ENCODE measurements at places on chromosomes 6 and 20. TPM values are rescaled to one million over a fixed set of nuclear protein-coding genes. Genes with fewer than 3 reads are reported as not detected.

DNA sequence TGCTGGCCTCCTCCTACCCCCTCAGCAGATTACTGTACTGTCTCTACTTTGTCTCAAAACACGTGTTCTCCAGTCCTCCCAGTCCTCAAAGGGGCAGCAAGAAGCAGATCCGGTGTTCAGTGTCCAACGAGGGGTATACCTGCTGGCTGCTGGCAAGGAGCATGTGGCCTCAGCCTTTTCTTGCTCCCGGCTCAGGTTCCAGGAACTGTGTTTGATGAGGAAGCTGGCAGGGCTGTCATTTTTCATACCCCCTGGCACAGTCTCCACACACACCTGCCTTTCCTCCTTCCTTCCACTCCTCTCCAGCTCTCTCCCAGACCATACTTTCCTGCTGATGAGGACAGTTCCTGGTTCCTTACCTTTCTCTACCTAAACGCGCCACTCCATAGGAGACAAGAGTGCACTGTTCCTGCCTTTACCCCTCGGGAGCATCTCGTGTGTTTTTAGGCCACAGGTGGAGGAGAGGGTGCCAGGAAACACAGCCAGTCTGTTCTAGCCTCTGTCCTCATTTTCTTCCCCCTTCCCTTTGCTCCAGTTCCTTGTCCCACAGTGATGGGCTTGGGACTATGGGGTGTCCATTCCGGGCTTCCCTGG, 77.2 kb downstream of the SSR1 start:
- no peak for DNase-seq
- H3K4me3 ChIP-seq = no peak overlapping the region
- no peaks in the 10 kb centered on the region for H3K27me3 ChIP-seq
- H3K27ac ChIP-seq = no peak overlapping the region
- no peaks in the 10 kb centered on the region for H3K36me3 ChIP-seq

GRCh38 chr6:163406366-163406765, 8.2 kb upstream of the QKI start:
- no peak for DNase-seq
- no peaks in the 10 kb centered on the region for H3K27me3 ChIP-seq
- no peak overlapping the region for H3K4me3 ChIP-seq
- H3K36me3 ChIP-seq = no peaks in the 10 kb centered on the region

GRCh38 chr6:25084508-25084833, 148.7 kb upstream of the RIPOR2 start:
- no peaks in the 10 kb centered on the region for H3K4me1 ChIP-seq
- H3K4me3 ChIP-seq = no peak overlapping the region
- H3K36me3 ChIP-seq = no peaks in the 10 kb centered on the region

GRCh38 chr6:20723236-20723635, 189.0 kb downstream of the CDKAL1 start:
- no peak overlapping the region for H3K27ac ChIP-seq
- no peaks in the 10 kb centered on the region for H3K27me3 ChIP-seq
- no peak for DNase-seq
- H3K4me1 ChIP-seq = no peaks in the 10 kb centered on the region
- H3K36me3 ChIP-seq = no peaks in the 10 kb centered on the region

- no peak overlapping the region for H3K4me3 ChIP-seq
- H3K27me3 ChIP-seq = no peaks in the 10 kb centered on the region
- H3K4me1 ChIP-seq = no peaks in the 10 kb centered on the region
- no peak for DNase-seq
Observed at GRCh38 chr6:25875563-25875905, 1.5 kb upstream of the SLC17A3 start.

GRCh38 chr20:7926767-7927166, 13.5 kb downstream of the HAO1 start:
- no peaks in the 10 kb centered on the region for H3K27me3 ChIP-seq
- no peaks in the 10 kb centered on the region for H3K36me3 ChIP-seq
- DNase-seq = peak; percentile 30
- no peak overlapping the region for H3K27ac ChIP-seq
- no peaks in the 10 kb centered on the region for H3K4me1 ChIP-seq

GRCh38 chr20:22928679-22929078, 106.4 kb upstream of the SSTR4 start:
- DNase-seq = no peak
- no peaks in the 10 kb centered on the region for H3K27me3 ChIP-seq
- no peak overlapping the region for H3K4me3 ChIP-seq
- no peaks in the 10 kb centered on the region for H3K4me1 ChIP-seq

GRCh38 chr6:157912326-157912725, 69.3 kb upstream of the SYNJ2 start:
- H3K4me1 ChIP-seq = peaks cover 41% of the 10 kb centered on the region
- DNase-seq = peak; percentile 53
- H3K27me3 ChIP-seq = no peaks in the 10 kb centered on the region
- H3K4me3 ChIP-seq = no peak overlapping the region

DNA sequence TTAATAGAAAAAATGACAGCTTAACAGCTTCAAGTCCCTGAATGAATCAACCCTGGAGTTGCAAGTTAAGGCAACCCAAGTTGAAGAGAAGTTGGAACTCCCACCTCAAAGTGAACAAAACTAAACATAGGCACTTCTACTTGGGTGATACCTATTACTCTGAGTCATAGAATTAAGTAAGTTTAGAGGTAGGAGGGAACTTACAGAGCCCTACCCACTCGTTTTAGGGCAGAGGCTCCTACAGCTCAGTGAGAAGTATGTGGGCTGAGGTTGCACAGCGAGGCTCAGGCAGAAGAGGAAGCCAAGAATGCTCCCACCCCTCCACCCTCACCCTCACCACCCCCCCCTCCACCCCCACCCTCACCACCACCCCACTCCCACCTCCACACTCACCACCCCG, 42.2 kb downstream of the NFATC2 start:
- H3K4me3 ChIP-seq = no peak overlapping the region
- no peaks in the 10 kb centered on the region for H3K36me3 ChIP-seq
- H3K27me3 ChIP-seq = no peaks in the 10 kb centered on the region
- H3K4me1 ChIP-seq = peaks cover 8% of the 10 kb centered on the region
- no peak overlapping the region for H3K27ac ChIP-seq
- no peak for DNase-seq

GRCh38 chr6:163897030-163897429, 482.5 kb downstream of the QKI start:
- no peaks in the 10 kb centered on the region for H3K27me3 ChIP-seq
- H3K4me3 ChIP-seq = no peak overlapping the region
- DNase-seq = peak; percentile 43
- no peaks in the 10 kb centered on the region for H3K4me1 ChIP-seq

GRCh38 chr6:169977434-169978265, 226.2 kb downstream of the ERMARD start:
- no peak overlapping the region for H3K4me3 ChIP-seq
- no peaks in the 10 kb centered on the region for H3K36me3 ChIP-seq
- no peak overlapping the region for H3K27ac ChIP-seq
- DNase-seq = no peak

- H3K27me3 ChIP-seq = no peaks in the 10 kb centered on the region
- no peak overlapping the region for H3K4me3 ChIP-seq
- H3K36me3 ChIP-seq = no peaks in the 10 kb centered on the region
Observed at GRCh38 chr6:25250878-25251277, 28.3 kb upstream of the CARMIL1 start.

- no peak overlapping the region for H3K27ac ChIP-seq
- no peaks in the 10 kb centered on the region for H3K27me3 ChIP-seq
- no peaks in the 10 kb centered on the region for H3K36me3 ChIP-seq
- no peak overlapping the region for H3K4me3 ChIP-seq
- H3K4me1 ChIP-seq = no peaks in the 10 kb centered on the region
- DNase-seq = no peak
Observed at GRCh38 chr6:90131614-90132423, 164.8 kb downstream of the BACH2 start.

DNA sequence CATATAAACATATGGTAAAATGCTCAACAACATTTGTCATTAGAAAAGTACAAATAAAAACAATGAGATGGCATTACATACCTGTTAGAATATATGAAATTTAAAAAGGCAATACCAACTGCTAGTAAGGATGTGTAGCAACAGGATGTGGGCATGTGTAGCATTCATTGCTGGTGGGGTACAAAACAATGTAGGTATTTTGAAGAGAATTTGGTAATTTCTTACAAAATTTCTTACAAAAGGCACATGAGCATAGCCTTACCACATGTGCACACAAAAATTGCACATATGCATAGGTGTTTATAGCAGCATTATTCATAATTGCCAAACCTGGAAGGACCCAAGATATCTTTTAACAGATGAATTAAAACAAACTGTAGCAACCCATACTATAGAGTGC, 1355.1 kb upstream of the CITED2 start:
- H3K4me1 ChIP-seq = no peaks in the 10 kb centered on the region
- no peak overlapping the region for H3K27ac ChIP-seq
- H3K27me3 ChIP-seq = no peaks in the 10 kb centered on the region
- no peak overlapping the region for H3K4me3 ChIP-seq

DNA sequence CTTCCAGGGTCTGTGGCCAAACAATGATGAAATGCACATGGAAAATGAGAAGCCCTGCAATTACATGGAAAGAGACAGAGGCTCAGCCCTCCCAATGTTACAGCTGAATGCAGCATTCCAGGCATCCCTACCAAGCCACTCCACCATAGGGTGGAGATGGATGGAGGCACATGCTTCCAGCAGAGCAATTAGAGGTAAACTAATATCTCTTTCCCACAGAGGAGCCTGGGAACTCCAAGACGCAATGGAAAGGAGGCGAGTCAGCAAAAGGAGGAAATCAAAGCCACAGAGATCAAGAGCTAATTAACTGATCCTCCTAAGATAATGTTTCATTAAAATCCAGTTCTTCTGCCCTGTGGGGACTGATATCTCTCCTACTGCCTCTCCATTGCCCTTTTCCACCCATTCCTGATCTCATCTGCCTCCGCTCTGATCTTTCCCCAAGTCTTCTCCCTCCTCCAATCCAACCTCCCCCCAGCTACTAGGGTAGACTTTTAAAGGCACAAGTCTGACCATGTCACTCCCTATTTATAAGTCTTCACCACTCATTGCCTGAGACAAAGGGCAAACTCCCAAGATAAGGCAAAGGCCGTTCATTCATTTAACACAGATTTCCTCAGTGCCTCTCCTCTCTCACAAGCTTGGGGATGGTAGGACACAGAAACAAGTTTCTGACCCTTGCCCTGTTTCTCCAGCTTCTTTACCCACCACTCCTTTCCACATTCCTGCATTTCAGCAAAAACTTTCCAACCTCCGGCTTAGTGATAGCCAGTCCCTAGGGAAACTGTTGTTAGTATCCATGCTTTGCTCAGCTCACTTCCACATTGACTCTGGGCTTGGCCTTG, 14.3 kb upstream of the KCNB1 start:
- no peak overlapping the region for H3K4me3 ChIP-seq
- DNase-seq = no peak
- H3K27me3 ChIP-seq = no peaks in the 10 kb centered on the region
- H3K27ac ChIP-seq = no peak overlapping the region
- no peaks in the 10 kb centered on the region for H3K4me1 ChIP-seq

DNA sequence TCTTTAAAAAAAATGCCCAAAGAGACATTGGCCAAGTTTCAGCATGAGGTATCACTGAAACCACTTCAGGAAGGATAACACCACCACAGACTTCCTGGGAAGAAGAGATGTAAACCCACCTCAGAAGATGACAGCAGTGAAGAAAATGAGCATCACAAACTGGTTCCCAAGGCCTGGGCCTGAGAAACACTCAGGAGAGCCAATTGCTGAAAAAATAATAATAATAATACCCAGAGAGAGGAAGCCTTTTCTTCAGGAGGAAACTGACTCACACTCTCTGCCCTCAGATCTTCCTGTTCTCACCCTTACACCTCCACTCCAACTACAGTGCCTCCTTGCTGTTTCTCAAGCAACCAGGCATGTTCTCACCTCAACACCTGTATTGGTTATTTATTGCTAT, 68.1 kb upstream of the MAFB start:
- H3K36me3 ChIP-seq = no peaks in the 10 kb centered on the region
- H3K27me3 ChIP-seq = no peaks in the 10 kb centered on the region
- no peak overlapping the region for H3K4me3 ChIP-seq
- DNase-seq = no peak
- no peaks in the 10 kb centered on the region for H3K4me1 ChIP-seq

DNA sequence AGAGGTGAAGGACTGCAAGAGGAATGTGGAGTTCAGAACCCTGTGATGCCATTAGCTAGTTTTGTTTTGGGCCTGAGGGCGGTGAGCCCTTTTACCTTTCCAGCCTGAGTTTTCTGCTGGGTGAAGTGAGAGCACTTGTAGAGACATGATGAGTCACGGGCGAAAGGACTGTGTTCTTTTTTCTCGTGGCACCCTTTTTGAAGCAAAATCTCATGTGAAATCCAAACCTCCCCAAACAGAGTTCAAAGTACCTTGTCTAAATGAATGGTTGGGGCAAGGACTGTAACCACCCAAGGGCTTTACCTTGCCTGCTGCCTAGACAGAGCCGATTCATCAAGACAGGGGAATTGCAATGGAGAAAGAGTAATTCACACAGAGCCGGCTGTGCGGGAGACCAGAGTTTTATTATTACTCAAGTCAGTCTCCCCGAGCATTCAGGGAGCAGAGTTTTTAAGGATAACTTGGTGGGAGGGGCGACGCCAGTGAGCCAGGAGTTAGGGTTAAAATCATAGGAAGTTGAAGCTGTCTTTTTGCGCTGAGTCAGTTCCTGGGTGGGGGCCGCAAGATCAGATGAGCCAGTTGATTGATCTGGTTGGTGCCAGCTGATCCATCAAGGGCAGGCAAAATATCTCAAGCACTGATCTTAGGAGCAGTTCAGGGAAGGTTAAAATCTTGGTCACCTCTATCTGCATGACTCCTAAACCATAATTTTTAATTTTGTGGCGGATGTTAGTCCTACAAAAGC, 25.8 kb downstream of the SAMD5 start:
- no peaks in the 10 kb centered on the region for H3K36me3 ChIP-seq
- no peaks in the 10 kb centered on the region for H3K27me3 ChIP-seq
- no peak for DNase-seq
- H3K4me3 ChIP-seq = no peak overlapping the region
- H3K27ac ChIP-seq = no peak overlapping the region

GRCh38 chr6:53377793-53378192, 29.0 kb upstream of the ELOVL5 start:
- DNase-seq = no peak
- H3K4me1 ChIP-seq = no peaks in the 10 kb centered on the region

DNA sequence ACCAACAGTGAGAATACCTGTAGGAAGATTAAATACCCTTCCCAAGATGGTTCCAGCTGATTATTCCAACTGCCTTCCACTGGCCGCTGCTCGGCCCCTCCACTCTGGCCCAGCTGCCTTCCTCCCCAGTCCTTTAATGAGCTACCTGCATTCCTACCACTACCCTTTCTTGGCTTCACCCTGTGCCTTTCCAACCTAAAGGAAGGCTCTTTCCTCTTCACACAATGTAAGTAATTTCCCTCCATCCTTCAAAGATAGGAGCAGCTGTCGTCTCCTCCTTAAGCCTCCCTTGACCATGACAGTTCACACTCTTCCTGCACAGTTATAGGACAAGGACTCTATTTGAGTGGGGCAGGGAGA, 16.2 kb upstream of the SNX9 start:
- H3K4me1 ChIP-seq = no peaks in the 10 kb centered on the region
- no peaks in the 10 kb centered on the region for H3K36me3 ChIP-seq
- DNase-seq = no peak
- H3K27ac ChIP-seq = no peak overlapping the region
- H3K4me3 ChIP-seq = no peak overlapping the region

The C6orf132 gene
- 1.3 TPM for total RNA-seq

The NTSR1 gene
- 0.81 TPM for total RNA-seq

The TSHZ2 gene
- total RNA-seq = 40.4 TPM

The STX16 gene
- total RNA-seq = 107 TPM

The ME1 gene
- total RNA-seq = 32.9 TPM

The PTPRK gene
- total RNA-seq = 13.3 TPM

The PMEPA1 gene
- total RNA-seq = 8.1 TPM

The ARMC12 gene
- 46.8 TPM for total RNA-seq

The RAET1E gene
- 0.31 TPM for total RNA-seq
